Adipocyte (in vitro differentiated cells): ENCODE measurements at places on chromosomes 3 and 15.

DNA sequence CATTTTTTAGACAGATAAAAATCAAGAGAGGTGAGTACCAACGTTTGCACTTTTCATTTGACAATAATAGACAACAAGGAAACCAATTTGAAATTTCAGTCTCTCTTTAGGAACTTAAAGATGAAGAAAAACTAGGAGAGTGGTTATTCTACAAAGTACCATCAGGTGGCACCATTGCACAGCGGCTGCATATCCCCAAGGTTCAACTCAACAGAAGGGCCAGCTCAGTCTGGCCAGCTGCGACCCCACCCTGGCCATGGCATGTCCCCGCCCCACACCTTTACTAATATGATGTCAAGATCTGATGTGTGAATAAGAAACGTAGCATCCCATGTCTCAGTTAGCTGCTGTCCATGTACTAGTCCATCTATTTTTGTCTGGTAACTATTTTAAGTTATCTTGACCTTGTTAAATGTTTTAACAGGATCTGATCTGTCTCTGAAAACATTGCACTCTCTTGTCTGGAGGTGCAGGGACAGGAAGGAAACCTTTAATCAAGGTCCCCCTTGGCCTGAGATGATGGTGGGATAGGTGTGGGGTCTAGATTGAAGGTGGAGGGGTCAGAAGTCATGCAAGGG is 35.5 kb upstream of the CGNL1 start:
- peak; percentile 83 for DNase-seq

DNA sequence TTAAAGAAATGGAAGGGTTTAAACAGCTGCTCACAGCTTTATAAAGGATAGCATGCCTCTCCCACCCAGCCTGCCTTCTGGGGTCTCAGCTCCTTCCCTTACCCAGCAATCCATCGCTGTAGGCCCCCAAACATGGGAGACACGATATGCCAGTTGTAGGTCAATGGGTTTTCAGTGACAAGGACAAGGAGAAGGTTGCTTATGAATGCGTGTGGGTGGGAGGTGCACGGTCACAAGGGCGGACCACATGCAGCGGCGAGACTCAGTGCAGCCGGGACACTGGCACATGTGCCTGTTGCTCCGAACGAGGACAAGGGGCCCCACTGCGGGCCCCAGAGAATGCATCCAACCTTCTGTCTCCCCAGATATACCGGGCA is 67.0 kb downstream of the MGLL start:
- DNase-seq, result no peak

GRCh38 chr3:48596676-48597407 is 1.7 kb upstream of the COL7A1 start:
- no peak for DNase-seq

DNA sequence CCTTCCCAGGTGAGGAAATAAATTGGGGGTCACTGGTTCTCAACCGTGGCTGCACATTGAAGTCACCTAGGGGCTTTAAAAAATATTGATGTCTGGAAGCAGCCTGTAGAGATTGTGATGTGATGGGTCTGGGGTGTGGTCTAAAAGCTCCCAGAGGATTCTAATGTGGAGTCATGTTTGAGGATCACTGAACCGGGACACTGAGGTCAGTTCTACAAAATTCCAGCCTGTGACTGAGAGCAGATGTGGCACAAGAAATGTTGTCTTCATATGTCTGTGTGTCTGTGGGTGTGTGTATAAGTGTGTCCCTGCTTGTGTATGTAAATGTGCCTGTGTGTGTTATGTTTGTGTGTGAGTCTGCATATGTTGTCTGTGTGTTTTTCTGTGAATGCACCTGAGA is 79.9 kb downstream of the TLE3 start:
- DNase-seq, result no peak

DNA sequence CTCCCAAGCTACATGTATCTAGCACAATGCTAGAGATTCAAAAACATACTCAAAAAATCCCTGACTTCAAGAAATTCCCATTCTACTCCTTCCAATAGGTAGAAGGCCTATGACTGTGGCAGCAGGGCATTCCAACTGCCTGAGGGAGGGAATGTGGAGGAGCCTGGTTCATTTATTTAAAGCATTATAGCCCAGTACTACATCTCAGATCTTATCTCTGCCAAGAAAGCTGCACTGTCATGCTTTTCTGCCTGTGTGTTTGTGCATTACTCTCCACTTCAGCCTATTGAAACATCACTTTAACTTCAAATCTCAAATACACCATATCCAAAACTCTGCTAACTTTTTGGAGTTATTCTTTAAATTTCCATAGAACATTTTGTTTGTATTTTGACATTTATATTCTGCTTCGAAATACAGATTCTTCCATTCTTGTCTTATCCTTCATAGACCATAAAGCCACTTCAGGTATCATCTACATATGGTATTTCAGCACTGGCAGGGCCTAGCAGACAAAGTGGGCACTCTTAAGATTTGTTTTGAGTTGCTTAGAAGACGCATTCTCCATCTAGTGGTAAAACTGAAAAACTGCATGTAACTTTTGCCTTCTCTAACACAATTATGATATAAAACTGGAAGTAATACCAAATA is 59.1 kb upstream of the NEDD4 start:
- DNase-seq, result peak; percentile 89

DNA sequence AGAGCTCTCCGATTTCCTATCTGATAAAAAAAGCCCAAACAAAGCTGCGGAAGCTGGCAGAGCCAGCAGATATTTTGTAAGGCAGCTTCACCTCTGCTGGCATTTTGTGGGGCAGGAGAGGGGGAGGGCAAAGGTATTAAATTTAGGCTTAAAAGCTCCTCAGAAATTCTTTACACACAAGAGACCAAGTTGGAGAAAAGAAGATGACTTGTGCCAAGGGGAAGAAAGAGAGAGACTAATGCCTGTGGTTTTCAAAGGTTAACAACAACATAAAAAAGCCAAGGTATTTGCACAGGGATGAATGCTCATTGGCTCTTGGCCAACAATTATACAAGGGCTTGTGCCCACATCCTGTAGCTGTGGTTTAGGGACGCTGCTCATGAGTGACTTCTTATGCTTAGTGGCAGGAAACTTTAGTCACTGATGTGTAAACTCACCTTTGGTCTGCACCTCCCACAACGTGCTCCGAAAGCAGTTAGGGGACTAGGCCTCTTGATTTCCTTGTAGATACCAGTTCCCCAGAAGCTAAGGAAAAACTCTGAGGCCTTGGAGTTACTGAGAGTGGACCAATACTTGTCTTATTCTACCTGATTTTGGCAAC is 152.9 kb downstream of the TPRG1 start:
- DNase-seq, result peak; percentile 56

DNA sequence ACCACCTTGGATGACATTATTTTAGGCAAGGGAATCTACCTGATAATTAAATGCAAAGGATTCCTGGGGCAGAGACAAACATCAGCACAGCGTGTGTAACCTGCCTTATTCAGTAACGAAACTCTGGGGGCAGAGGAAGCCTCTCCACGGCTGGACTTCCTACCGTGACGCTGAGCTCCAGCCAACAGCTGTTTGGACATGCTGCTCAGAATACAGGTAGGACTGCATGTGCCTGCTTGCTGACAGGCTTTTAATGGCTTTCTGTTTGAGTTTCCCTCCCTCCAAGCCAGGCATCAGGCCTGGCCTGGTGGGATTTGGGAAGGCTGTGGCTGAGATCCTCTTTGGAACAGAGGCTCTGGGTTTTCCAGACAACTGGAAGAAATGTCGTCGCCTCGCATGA is 150.6 kb downstream of the ADAMTS17 start:
- no peak for DNase-seq
